Urothelium cell line (cell line): ENCODE measurements at places on chromosomes 1 and 21.

GRCh38 chr1:113007706-113008364, 51.8 kb upstream of the SLC16A1 start:
- no peak for DNase-seq

DNA sequence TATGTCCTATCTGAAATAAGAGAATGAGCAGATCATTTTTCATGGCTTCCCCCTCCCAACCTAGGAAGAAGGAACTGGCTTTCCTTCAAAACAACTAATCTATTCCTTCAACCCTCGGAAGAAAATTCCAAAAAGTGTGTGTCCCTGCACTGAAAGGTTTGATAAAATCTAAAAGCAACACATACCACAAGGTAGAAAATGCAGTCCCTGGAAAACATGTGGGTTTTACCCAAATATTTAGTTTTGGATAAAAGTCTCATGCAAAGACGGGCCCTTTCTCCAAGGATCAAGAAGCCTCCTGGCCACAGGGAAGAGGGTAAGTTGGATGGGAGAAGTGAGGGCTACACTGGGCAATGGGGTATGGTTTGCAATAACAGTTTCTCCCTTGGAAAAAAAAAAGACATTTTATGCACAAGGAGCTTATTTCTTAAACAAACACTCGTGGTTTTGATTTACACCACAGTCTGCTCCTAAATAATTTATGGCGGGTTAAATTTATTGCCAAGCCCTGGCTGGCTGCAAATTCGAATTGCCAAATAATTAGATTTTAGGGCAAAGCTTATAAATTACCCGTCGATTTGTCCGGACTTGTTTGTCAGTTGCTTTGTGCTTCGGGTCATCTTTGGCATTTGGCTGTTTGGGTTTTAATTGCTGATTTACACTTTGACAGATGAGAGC, 28.9 kb downstream of the ERI3 start:
- no peak for DNase-seq

- no peak for DNase-seq
Measured at GRCh38 chr21:39750670-39751069, 5.7 kb downstream of the IGSF5 start.

DNA sequence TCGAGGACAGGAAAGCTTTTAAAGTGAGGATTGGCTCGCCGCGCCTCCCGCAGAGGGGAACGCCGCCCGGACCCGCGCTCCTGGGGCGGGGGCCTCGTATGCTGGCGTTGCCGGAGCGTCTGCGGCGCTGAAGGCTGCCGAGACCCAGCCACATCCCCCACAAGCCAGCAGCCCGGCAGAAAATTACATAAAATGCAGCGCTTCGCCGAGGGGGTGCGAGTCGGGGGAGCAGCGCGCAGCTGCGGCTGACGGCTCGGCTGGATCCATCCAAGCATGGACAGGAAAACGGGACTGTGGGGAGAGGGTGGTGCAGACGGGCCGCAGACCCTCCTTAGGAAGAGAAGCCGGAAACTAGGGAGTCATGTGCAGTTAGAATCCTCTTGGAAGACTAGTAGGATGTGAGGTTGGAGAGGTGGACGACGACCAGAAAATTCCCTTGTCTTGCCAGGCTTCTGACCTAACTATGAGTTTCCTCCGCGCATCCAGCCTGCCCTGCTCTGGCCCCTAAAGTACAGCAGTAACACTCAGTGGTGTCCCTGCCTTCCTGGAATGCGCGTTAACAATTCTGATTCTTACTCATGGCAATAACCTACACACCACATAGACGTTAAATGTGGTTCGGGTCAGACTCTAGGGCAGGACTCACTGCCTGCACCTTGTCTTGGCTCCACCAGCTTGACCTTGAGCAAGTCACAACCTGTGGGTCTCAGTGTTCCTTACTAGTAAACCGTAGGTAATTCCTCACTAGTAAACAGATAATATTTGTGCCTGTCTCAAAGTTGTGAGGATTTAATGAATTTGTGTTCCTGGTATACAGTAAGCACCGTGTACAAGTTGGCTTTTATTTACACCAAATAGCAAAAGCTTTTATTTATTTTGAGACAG, 953 bp upstream of the BRWD1 start:
- DNase-seq = no peak

- no peak for DNase-seq
Measured at GRCh38 chr1:31831397-31832378, 15.9 kb upstream of the SPOCD1 start.

DNA sequence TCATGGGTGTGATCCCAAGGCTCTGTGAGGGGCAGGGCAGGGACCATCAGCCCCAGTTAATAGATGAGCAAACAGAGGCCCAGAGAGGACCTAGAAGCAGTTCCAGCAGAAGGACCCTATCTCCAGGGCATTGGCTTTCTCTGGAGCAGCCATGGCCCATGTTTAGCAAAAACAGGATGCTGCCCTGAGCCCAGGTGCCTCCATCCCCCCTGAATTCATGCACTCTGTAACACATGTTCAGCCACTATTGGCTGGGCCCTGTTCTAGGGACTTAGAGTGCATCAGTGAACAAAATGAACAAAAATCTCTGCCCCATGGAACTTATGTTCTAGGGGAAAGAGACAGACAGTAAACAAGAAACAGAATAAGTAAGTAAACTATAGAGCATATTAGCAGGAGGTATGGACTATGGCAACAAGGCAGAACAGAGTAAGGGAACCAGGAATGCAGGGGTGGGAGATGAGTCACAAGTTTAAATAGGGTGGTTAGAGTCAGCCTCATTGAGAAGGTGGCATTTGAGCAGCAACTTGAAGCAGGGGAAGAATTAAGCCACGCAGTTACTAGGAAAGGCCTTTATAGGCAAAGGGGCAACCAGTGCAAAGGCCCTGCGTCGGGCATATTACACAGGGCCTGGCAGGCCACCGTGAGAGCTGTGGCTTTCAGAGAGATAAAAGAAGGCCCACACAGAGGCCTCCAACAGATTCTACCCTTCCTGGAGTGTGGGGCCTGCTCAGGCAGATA, 185.9 kb upstream of the EDN2 start:
- DNase-seq = peak; percentile 79

- DNase-seq = no peak
Measured at GRCh38 chr1:45215485-45216199, 9.2 kb upstream of the ZSWIM5 start.

- peak; percentile 27 for DNase-seq
Measured at GRCh38 chr1:116820369-116820768, 66.1 kb downstream of the CD2 start.

GRCh38 chr1:23210351-23210785, 6.9 kb downstream of the HTR1D start:
- DNase-seq = no peak

- DNase-seq = no peak
Measured at GRCh38 chr1:219587401-219587800, 25.5 kb downstream of the ZC3H11B start.

GRCh38 chr1:203557390-203557789, 63.4 kb downstream of the OPTC start:
- DNase-seq = peak; percentile 63

GRCh38 chr21:42676808-42677207, 23.4 kb downstream of the PDE9A start:
- no peak for DNase-seq

GRCh38 chr21:33380483-33380998, 22.7 kb upstream of the IFNGR2 start:
- DNase-seq = peak; percentile 90
